Daoy (cell line): ENCODE measurements at places on chromosomes 7 and 10. TPM values are rescaled to one million over a fixed set of nuclear protein-coding genes. Genes with fewer than 3 reads are reported as not detected.

VAX1 gene
- 1.0 and 2.3 TPM in 2 replicates for total RNA-seq

ALOX5 gene
- 0.06 TPM in 1 of 2 replicates, not detected in the other for total RNA-seq

DDX21 gene
- total RNA-seq: 174 and 175 TPM in 2 replicates

MASTL gene
- total RNA-seq: 15.1 and 15.3 TPM in 2 replicates

ANKRD22 gene
- not detected in 2 replicates for total RNA-seq
